ENCODE measurements at places on chromosomes 7 and 10.
A peak's percentile ranks its signal among the peaks of the same experiment; 100 is the strongest.

DNA sequence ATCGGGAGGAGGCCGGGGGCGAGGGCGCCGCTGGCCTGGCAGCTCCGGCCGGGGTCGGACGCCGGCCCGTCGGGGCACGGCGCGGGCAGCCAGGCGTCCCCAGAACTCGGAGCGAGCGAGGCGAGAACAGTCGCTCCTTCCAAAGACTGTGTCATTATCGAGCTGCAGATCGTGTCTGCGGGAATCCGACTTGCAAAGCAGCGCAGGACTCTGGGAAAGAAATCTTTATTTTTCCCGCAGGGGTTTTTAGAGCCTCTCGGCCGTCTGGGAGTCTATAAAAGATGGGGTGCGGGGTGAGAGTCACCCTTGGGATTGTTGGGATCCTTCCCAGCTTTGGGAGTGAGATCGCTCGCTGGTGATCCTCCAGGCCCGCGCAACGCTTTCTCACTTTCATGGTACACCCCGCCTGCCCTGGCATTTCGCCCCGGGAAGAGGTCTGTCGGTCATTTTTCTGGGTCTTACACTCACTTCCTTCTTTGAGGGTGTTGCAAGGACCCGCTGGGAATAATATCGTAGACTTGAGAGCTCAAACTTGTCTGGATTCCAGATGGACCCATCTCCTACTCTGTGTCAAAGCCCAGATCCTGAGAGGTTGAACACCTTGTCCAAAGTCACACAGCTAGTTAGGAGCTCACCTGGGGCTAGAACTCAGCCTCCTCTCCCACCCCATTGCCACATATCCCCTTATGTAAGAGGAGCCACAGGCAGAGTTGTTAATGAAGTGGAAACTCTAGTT is 1.0 kb downstream of the UBTD1 start:
- peak; percentile 24 for DNase-seq

- DNase-seq: no peak
These were observed 63.5 kb upstream of the C10orf90 start for GRCh38 chr10:126734015-126734414.

- DNase-seq: no peak
These were observed 493 bp downstream of the ZMIZ2 start for GRCh38 chr7:44748948-44749731.

- no peak for DNase-seq
These were observed 2.5 kb upstream of the TWIST1 start for GRCh38 chr7:19119870-19120486.

- no peak for DNase-seq
These were observed 256.8 kb downstream of the CELF2 start for GRCh38 chr10:11274452-11274851.

- DNase-seq: no peak
These were observed 86.9 kb downstream of the ZNF277 start for GRCh38 chr7:112293416-112293815.

GRCh38 chr10:71520042-71520441 is 123.3 kb downstream of the CDH23 start:
- DNase-seq: no peak

DNA sequence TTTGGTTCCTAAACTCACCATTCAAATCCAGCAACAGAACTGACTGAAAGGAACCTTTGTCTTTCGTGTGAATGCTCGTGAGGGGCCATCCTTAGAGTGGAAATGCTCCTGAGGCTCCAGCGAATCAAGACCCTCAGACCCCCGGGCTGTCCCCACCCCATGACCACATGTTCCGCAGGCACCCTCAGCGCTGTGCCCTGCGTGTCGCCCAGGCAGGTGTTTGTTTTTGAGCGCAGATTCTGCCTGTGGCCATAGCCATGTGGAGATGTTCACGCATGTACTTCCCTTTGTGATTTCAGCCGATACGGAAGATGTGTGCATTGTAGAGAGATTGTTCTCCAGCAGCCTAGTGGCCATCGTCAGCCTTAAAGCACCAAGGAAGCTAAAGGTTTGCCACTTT is 24.2 kb downstream of the WIPI2 start:
- DNase-seq: no peak

DNA sequence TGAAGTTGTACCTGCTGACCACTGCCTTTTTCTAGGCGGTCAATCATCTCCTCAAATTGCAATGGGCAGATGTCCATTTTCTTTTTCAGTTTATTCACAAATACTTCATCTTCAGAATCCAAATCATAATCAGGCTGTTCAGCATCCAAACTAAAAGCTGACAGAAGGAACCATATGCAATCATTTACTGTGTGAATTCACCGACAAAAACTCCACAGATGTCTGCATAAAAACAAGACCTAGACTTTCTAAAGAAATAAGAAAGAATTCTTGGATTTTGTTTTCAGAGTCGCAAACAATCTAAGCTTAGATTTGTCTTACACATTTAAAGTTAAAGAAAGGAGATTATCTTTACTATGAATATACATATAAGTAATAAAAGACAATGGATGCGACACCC is 53.4 kb downstream of the EPC1 start:
- DNase-seq: no peak

DNA sequence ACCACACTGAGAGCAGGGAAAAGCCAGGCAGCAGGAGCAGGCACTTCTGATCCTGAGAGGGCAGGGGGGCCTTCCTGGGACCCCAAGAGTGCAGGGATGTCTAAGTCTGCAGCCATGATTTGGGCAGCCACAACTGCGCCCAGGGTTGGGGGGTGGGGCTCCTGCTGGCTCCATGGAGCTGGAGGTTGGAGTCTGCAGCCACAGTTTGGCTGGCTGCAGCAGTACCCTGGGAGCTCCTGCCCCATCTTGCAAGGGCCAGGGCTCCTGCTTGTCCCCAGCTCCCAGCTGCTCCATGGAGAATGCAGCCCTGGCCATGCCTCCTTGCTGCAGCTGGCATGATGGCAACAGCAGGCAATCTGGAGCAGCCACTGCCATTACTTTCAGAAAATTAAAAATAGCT is 679.7 kb upstream of the LRRTM3 start:
- no peak for DNase-seq

DNA sequence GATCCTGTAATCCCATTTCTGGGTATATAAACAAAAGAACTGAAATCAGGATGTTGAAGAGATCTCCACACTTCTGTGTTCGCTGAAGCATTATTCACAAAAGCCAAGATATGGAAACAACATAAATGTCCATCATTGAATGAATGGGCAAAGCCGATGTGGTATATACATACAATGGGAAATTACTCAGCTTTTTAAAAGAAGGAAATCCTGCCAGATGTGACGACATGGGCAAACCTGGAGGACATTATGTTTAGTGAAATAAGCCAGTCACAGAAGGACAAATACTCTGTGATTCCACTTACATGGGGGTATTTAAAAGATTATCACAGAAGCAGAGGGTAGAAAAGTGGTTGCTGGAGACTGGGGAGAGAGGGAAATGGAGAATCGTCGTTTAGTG is 23.9 kb upstream of the FAM107B start:
- no peak for DNase-seq

- DNase-seq: no peak
These were observed 12.2 kb upstream of the CPA1 start for GRCh38 chr7:130367836-130368746.

GRCh38 chr7:130918129-130919052 is 184.4 kb upstream of the KLF14 start:
- DNase-seq: no peak

GRCh38 chr10:77834540-77834939 is 92.0 kb downstream of the DLG5 start:
- no peak for DNase-seq

- no peak for DNase-seq
These were observed 83.7 kb downstream of the EPC1 start for GRCh38 chr10:32263300-32263699.

DNA sequence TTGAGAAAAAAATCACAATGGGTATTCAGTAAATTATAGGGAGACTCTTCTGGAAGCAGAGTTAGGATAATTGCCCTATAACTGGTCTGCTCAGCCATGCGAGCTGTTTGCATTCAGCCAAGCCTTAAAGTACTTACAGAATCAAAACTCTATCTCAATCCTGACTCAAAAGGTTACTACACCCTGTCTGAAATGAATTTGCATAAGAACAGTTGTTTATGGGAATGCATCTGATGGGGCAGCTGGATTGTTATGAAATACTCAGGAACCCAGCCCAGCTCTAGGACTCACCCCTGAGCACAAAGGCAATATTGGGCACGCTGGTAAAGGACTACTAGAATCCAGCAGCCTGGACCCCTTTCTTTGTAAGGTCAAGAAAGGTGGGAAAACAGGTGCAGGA is 38.8 kb downstream of the AKR1B15 start:
- DNase-seq: no peak

GRCh38 chr10:5999440-6000165 is 22.3 kb upstream of the IL15RA start:
- no peak for DNase-seq

GRCh38 chr7:93147363-93147762 is 822 bp downstream of the SAMD9L start:
- no peak for DNase-seq

GRCh38 chr7:135490783-135491182 is 19.1 kb downstream of the CNOT4 start:
- DNase-seq: no peak

DNA sequence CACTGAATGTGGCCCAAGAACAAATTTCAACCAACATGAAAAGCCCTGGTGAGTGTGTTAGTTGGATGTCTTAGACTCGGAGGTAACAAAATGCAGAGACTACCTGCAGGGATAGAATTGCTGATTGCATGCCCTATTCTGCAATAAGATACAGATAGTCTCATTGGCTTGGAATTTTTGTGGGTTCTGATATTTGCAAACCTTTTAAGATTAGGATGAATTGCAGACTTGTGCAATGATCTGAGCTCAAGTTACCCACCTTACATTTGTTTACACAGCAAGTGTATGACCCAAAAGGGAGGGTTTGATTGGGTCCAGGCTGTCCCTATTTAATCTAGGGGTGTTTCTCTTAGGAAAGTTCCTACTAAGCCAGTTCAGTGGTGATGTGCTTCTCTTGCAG is 45.4 kb downstream of the GPR37 start:
- DNase-seq: no peak

DNA sequence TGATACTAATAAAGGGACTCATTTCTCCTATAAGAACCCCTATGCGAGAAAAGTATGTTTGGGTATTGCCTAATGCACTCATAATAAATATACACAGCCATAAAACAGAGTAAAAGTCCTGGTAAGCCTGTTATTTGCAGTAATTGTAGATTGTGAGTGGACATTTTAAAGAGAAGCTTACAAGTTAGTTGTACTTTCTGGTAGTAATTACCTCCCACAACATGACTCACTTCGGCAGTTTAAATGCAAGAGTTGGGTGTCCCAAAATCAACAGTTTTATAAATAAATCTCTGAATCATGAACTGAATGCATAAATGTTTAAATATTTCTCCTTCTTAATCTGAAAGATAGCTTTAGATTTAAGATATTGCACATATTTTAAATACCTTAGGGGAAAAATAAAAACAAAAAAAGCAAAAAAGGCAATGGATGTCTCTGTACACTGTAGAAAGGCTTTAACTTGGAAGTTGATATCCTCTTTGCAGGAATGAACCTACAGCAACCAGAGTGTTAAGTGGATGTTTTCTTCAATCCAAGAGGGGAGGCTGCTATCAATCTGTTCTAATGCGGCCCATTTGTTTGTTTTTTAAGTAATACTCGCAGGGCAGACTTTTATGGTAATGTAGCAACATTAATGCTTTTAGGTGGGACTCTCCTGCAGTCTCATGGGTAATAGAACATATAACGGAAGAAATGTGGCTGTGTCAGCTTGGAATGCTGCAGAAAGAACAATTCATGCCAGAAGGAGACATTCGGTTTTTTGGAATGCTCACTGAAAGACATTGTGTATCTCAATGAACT is 57.3 kb upstream of the ZEB1 start:
- DNase-seq: no peak

DNA sequence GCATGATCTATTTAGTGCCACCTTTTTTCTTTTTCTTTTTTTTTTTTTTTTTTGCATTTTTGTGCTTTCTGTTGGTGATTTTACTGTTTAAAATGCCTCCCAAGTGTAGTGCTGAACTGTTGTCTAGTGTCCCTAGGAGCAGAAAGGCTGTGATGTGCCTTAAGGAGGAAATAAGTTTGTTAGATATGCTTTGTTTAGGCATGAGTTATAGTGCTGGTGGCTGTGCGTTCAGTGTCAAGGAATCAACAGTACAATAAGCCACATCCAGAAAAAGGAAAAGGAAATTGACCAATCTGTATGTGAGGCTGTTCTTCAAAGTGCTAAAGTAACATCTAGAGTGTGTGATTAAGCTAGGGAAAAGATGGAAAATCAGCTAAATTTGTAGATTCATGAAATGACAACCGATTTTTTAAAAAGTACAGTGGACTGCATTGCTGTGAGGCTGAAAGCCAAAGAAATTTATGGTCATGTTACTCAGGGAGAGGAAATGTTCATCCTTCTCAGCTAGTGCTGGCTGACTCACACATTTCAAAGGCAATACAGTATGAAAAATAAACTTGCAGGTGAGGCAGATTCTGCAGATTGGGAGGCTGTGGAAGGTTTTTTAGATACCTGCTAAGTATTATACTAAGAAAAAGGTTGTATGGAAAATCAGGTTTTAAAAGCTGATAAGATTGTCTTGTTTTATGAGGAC is 122.7 kb upstream of the ADCY1 start:
- DNase-seq: no peak

- no peak for DNase-seq
These were observed 353.0 kb upstream of the KCND2 start for GRCh38 chr7:119919986-119920385.

DNA sequence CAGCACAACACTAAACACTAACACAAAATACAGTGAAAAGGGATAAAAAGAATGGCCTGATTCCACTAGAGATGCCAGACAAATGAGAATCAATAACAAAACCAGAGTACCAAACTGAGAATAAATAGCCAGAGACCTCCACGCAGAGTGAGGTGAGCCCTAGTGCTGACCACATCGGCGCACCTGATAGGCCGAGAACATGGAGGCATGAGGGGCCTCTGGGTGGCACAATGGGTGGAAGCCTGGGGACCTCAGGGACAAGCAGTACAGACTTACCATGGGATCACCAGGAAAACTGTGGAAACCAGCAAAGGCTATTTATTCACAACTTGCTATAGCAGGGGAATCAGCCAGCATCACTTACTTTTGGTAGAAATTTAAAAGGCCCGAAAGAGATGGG is 1.8 kb upstream of the CSGALNACT2 start:
- no peak for DNase-seq

Measured in caudate nucleus (tissue), 63 donors.